ENCODE measurements at places on chromosomes 6 and 20. TPM values are rescaled to one million over a fixed set of nuclear protein-coding genes. Genes with fewer than 3 reads are reported as not detected.

- DNase-seq, result no peak
Observed at GRCh38 chr20:17807651-17808050, 107.9 kb downstream of the BANF2 start.

- no peak for DNase-seq
Observed at GRCh38 chr20:37102571-37102970, 6.8 kb upstream of the RBL1 start.

- no peak for DNase-seq
Observed at GRCh38 chr20:54368570-54368969, 106.8 kb upstream of the DOK5 start.

The TRIM15 gene
- total RNA-seq, result not detected

The SYNDIG1 gene
- 8.7 TPM for total RNA-seq
